IMR-90 (cell line): ENCODE measurements at places on chromosomes 11 and 22. TPM values are rescaled to one million over a fixed set of nuclear protein-coding genes. Genes with fewer than 3 reads are reported as not detected.

Gene DAGLA
- 0.83 and 0.90 TPM in 2 replicates for total RNA-seq

Gene OR5B21
- total RNA-seq = not detected in 2 replicates

- peak; percentile 58 for DNase-seq
Observed at GRCh38 chr11:47856186-47856585, 8.0 kb upstream of the NUP160 start.

DNA sequence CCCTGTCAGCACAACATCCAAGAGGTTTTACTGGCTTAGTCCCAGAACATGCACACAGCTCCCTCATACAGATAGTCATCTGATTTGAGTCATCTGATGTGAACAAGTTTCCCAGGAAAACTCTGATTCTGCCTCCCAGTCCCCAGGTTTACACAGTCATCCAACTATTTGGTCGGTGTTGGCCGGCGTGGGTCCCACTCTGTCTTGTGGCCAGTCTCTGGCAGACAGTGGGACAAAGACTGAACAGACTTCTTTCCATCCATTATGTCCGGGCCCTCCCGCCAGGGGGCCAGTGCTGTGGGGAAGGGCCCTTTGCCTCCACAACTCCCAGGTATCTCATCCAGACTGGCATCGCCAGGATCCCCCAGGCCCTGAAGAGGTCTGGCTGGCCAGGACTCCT lies 60.0 kb downstream of the BTG4 start:
- DNase-seq = peak; percentile 82

GRCh38 chr22:48947636-48948035 lies 880.0 kb downstream of the BRD1 start:
- no peak for DNase-seq

- no peak for DNase-seq
Observed at GRCh38 chr22:36913427-36914389, at the start of gene CSF2RB. Gene CSF2RB (plus strand): TSS chr22:36913628. CDS start chr22:36922208, 8,580 bp downstream.

DNA sequence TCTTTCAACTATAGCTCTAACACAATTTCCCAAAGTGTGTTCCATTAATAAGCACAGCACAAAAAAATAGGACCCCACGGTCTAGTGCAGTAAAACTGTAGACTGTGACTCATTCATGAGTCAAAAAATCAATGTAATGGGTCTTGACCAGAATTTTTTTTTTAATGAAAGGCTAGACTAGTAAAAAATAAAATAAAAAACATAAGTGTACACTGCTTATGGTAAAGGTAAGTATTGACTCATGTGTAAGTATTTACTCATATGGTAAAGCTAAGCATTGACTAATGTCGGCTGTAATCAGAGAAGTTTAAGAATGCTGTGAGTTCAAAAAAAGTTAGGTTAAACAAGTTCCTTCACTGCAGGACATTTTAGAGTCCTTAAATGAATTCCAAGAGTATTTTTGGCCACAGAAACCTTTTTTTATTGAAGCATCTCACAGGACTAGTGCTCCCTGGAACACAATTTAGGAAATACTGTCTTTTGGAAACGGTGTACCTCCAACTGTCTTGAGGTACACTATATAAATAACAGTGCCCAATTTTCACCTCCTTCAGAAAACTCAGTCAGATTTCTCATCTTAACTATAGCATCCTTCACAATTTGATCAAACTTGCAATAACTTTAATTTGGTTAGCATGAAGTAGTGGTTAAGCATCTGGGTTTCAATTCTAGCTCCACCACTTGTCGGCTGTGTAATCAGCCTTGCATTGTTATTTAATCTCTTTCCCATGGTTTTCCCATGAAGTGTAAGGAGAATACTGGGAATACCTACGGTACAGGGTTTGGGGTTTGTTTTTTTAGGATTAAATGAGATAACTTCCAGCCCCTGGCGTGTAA lies 2.1 kb downstream of the CCDC73 start:
- no peak for DNase-seq

DNA sequence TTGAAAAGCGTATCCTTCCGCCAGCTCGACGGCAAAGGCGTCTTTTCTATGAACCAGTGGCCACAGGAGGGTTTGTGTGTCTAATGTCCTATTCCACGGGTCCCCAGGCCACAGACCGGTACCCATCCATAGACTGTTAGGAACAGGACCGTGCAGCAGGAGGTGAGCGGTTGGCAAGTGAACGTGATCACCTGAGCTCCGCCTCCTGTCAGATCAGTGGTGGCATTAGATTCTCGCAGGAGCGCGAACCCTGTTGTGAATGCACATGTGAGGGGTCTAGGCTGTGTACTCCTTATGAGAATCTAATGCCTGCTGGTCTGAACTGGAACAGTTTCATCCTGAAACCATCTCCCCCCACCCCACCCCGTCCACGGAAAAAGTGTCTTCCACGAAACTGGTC lies 62.7 kb upstream of the KCNQ1OT1 start:
- no peak for DNase-seq

Gene CD3G
- total RNA-seq = not detected in 2 replicates

DNA sequence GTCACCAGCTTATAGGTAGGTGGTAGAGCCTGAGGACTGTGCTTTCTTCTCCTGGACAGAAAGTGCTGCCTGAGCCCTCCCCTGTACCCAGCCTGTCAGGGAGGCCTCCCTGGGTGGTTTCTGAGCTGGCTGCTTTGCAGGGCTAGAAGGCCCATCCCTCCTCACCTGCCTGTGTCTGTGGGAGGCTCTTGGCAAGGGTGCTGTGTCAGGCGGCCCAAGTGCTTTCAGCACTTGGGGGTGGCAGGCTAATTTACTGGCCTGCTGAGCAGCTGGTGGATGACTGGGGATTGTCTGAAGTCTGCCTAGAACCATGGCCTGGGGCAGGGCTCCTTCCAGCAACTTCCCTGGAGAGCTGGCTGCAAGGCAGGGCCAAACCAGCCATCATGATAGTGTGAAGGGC lies 139.0 kb upstream of the NAV2 start:
- DNase-seq = no peak

- no peak for DNase-seq
Observed at GRCh38 chr11:128201801-128202200, 385.6 kb downstream of the ETS1 start.

- no peak for DNase-seq
Observed at GRCh38 chr22:22201930-22202343, 42.6 kb upstream of the VPREB1 start.

Gene RAB36
- 2.5 and 3.6 TPM in 2 replicates for total RNA-seq

DNA sequence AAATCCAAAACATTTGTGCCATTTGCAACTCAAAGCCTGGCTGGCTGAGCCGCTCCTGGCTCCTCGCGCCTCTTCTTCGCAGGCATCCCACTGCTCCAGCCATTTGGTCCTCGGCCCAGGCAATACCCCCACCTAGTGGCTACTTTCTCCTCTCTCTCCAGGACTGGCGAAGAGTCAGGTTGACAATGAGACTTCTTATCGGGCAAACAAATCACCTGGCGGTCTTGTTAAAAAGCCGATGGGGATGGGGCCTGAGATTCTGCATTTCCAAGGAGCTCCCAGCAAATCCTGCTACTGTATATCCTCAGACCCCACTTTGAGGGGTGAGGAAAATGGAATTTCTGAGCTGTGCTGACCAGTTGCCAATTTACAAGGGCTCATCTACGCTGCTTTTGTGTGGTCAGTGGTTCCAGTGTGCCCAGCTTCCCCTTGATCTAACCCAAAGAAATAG lies 89.0 kb downstream of the ISX start:
- DNase-seq = peak; percentile 35

DNA sequence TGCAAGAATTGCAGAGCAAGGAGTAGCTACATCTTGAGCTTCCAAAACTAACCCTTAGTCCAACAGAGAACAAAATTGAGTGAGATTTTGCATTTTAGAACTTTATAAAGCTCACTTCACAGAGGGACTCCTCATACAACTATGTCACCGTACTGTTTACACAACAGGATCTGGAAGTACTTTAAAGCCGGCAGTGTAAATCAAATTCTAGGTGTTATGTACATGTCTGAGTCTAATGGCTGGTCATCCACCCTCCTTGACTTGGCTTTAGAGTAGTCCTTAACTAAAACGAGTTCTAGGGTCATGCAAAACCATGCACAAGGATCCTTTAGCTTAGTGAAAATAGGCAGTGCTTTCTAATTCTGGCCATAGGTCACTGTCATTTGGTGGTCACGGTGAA lies 23.5 kb downstream of the IRAG1 start:
- DNase-seq = no peak

DNA sequence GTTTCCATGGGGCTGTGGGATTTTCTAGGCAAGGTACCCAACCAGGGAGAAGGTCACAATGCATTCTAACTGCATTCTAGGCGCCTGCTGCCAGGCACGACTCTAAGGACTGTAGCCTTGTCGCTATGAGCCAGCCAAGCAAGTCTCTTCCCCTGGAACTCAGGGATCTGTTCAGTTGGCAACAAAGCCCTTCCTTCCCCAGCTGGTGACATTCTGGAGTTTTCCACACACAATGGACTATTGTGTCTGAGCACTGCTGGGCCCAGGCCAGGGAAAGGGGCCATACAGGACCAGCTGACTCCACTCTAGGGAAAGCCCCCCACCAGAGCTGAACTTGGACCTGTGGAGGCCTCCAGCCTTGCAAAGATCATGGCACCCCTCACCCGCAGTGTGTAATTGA lies 116.8 kb downstream of the RRAS2 start:
- no peak for DNase-seq

Gene UPK2
- not detected in 2 replicates for total RNA-seq

DNA sequence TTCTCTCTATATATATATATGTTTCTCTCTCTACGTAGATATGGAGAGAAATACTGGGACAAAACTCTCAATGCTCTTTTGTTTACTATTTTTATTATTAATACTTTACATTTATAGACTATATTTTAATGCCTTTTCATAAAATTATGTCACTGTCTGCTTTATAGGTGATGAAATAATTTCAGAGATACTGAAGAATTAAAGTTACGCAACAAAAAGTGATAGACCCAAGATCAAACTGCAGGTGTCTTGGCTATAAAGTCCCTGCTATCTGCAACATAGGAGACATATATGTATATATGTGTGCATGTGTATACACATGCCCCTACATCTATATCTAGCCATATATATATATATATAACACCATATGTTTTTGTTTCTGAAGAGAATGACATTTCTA lies 60.8 kb downstream of the FAM76B start:
- DNase-seq = no peak

- DNase-seq = no peak
Observed at GRCh38 chr11:5878564-5878963, 1.9 kb upstream of the OR52E4 start.

- peak; percentile 46 for DNase-seq
Observed at GRCh38 chr11:46389450-46390330, 1.9 kb downstream of the CHRM4 start.

DNA sequence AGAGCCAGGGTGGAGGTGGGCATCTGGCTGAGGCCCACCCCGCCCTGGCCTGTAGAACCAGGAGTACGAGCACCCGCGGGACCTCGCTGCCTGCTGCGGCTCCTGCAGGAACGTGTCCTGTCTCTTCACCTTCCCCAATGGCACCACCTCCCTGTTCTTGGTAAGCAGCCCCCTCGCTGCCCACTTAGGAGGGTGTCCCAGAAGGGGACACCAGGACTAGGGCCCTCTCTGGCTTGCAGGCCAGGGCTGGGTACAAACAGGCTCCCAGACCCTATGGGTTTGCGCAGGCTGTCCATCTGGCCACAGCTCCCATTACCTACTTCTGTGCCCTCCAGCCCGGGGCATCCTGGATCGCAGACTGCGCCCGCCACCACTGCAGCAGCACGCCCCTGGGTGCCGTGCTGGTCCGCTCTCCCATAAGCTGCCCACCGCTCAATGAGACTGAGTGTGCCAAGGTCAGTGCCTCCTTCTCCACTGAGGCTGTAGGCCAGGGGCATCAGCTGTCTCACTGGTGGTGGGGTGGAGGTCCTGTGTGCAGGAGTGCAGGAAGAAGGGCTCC lies 77.5 kb upstream of the MYOD1 start:
- DNase-seq = no peak

- no peak for DNase-seq
Observed at GRCh38 chr11:130437848-130438247, 9.4 kb upstream of the ADAMTS8 start.

GRCh38 chr22:22687638-22688500 lies 43.5 kb downstream of the GGTLC2 start:
- peak; percentile 65 for DNase-seq

Gene RFPL2
- total RNA-seq = not detected in 2 replicates

Gene PDGFD
- 3.0 and 3.1 TPM in 2 replicates for total RNA-seq

DNA sequence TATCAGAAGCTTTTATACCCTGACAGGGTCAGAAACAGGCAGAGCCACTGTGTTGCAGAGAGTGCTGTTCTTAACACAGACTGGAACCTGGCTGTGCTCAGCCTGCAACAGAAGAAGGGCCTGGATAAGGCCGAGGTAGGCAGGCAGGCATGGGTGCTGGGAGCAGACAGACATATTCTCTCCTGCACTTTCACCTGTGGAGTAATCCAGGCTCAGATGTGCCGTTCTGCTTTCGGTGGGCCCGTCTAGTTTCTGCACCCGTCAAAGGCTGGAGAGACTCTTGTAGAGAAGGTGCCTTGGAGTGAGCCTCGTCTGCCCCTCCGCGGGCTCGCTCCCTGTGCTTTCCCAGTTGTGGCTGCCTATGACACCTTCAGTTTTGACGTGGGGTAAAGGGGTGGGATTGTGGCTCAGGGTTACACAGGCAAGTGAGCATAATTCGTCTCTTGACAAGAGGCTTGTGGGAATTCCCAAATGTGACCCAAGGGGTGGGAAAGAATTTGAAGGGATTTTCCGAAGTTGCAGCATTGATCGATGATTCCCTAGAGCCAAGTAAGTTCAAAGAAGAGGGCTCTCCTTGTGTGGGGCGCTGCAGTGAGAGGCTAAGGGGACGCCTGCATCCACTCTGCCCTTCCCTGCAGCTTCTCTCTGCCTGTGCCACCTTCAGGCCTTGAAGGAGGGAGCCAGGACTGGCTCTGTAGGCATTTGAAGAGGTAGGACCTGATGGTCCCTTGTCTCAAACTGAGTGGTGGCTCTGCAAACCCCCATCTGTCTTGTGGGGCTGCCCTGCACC lies 16.2 kb upstream of the ST3GAL4 start:
- peak; percentile 73 for DNase-seq

- no peak for DNase-seq
Observed at GRCh38 chr11:1776944-1777715, 13.4 kb upstream of the CTSD start.

GRCh38 chr11:129640671-129641070 lies 175.0 kb upstream of the TMEM45B start:
- no peak for DNase-seq
